ENCODE measurements at places on chromosomes 16 and 17.

- DNase-seq, result no peak
Measured at GRCh38 chr16:10297341-10298006, 88.4 kb upstream of the ATF7IP2 start.

DNA sequence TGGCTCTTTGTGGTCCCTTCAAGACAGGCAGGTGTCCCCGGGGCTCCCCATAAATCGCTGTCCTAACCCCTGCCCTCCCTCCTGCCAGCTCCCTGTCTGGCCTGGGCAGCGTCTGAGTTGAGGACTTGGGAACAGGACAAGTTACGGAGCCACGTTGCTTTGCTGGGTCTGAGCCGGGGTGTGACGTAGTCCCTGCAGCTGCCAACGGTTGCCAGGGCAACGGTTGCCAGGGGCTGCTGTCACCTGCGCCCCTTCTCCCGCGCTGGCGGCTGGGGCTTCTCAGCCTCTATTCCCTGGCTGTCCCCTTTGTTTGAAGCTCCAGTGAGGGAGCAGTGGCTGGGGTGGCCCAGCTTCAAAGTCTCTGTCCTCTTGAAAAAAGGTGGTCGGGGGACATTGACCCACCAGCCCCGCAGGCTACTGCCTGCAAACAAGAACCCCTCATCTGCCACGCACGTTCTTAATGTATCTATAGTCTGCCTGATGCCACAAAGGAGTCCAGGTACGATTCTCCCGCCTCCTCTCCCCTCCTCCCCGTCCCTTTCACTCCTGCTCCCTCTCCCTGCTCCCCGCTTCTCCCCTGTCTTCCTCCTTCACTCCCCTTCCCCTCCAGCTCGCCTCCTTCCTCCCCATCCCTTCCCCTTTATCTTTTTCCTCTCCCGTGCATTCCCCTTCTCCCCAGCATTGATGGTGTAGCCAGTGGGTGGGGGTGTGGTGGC, 10.9 kb downstream of the ADGRG1 start:
- no peak for DNase-seq

- no peak for DNase-seq
Measured at GRCh38 chr17:7079581-7080455, at the start of gene CLEC10A. TSS of gene CLEC10A (minus strand) at chr17:7080251. CDS start at chr17:7078812, 1,439 bp downstream.

- DNase-seq, result no peak
Measured at GRCh38 chr16:2089706-2090480, 42.1 kb downstream of the TSC2 start.

- no peak for DNase-seq
Measured at GRCh38 chr17:5431949-5432556, 6.9 kb downstream of the C1QBP start.

All from T-helper 2 cell treated with Interferon-gamma antibody and Interleukin-4, amounts not matched to agents 5 μg/mL and 100 μg/mL, for 36 hours (primary cell).